ENCODE measurements at places on chromosomes 7 and 10.
A peak's percentile ranks its signal among the peaks of the same experiment; 100 is the strongest.

DNA sequence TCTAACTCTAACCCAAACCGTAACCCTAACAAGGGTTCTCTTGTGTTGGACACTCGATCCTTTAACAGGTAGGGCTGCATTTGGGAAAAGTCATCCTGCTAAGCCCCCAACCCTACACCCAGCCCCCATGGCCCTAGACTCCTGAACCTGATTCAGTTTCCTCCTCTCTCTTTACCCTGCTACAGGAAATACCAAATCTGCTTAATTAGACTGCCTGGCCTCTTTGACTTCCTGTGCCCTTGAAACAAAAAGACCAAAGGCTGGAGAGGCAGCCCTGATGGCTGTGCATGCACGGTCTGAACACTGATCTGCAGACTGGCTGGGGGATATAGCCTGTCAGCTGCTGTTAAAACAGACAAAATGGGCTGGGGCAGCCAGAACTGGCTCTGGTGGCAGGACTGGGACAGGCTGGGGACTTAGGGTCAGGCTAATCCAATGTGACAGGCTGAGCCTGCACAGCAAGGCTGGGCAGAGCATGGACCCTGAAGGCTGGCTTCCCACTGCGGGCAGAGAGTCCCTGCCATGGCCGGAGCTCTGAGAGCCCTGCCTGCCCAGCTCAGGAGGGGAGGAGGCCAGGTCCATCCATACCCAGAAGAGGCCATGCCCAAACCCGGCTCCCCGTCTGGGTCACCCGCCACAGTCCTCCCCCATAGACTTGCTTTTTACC lies 51.0 kb upstream of the MSMB start:
- DNase-seq, result no peak

- DNase-seq, result peak; percentile 73
Measured at GRCh38 chr10:970311-971149, 17.7 kb upstream of the GTPBP4 start.

DNA sequence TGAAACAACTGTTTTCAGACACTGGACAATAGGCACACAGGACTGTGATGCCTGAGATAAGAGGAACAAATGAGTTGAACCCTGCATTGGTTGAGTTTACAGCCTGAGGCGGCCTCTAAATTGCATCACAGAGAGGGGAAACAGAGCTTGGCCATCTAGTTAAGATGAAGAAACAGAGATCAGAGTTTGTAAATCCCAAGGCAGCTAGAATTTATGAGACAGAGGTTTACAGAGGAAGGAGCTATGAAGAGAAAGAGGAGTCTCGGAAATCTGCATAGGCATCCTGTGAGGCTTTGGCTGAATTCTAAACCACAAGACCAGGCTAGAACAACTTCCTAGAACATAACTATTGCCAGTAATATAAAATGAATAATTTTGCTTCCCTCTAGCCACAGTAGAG lies 41.0 kb upstream of the OIT3 start:
- DNase-seq, result no peak

GRCh38 chr7:134420424-134421125 lies 38.3 kb downstream of the AKR1B1 start:
- peak; percentile 64 for DNase-seq

GRCh38 chr10:43120116-43120928 lies 17.9 kb upstream of the CSGALNACT2 start:
- no peak for DNase-seq

DNA sequence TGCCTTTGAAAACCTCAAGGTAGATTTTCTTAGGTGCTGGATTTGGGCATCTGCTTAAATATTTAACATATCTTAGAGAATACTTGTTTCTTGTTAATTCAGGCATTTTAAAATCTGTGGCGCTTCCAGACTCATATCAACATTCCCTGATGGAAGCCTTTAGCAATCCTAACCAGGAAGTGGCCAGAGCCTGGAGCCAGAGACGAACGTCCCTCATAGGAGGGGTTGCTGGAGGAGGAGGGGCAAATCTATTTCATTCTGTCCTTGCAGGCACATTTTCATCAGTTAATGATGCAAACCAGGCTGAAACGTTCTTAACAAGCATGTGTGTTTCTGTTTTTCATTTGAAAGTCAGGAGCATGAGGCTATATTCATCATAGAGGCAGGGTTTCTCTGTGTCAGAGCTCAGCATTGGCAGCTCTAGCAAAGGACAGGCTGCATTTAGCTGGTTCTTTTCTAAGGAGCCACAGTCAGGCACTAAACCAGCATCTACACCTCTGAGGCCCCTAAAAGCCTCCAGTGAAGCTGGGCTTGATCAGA lies 17.8 kb upstream of the IFIT2 start:
- DNase-seq, result peak; percentile 88

- DNase-seq, result no peak
Measured at GRCh38 chr10:128943111-128943510, 523.9 kb upstream of the MGMT start.

DNA sequence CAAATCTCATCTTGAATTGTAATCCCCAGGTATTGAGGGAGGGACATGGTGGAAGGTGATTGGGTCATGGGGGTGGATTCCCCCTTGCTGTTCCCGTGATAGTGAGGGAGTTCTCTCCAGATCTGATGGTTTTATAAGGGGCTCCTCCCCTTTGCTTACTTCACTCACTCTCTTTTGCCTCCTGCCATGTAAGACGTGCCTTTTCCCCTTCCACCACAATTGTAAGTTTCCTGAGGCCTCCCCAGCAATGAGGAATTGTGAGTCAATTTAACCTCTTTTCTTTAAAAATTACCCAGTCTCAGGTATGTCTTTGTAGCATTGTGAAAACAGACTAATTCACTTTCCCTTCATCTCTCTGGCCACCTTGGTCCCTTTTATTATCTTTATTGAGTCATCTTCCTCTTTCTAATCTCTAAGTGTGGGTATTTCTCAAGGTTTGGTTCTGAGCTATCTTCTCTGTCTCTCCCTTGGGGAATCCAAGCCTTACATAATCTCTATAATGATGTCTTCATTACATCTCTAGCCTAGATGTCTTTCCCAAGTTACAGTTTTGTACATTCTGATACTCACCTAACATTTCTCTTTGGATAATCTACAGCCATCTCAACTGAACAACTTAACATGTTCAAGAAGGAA lies 99.1 kb upstream of the JCAD start:
- DNase-seq, result no peak

GRCh38 chr7:37484426-37485073 lies 35.9 kb upstream of the ELMO1 start:
- DNase-seq, result no peak

All from renal cortical epithelial cell (primary cell).